Fibroblast of lung (primary cell): ENCODE measurements at places on chromosomes 1 and 21.
A peak's percentile ranks its signal among the peaks of the same experiment; 100 is the strongest.

- DNase-seq: no peak
Measured at GRCh38 chr1:231792634-231793033, 166.0 kb downstream of the DISC1 start.

DNA sequence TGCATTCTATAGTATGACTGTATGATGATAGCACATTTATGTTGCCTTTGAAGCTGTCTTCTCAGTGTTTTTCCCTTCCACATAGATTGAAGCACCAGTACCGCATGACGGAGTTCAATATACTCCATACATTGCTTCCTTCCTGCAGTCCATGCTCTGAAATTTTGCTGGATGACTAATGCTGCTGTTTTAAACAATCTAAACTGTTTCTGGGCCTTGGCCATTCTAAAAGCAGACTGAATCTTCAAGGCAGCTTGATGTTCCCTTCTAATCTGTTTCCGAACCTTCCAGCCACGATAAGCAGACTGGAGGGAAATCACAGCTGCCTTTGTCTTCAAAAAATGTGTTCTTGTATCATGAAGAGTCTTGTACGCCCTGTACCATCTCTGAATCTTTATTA, 36.2 kb upstream of the F13B start:
- peak; percentile 54 for DNase-seq

- no peak for DNase-seq
Measured at GRCh38 chr1:94315552-94316116, 78.2 kb upstream of the ARHGAP29 start.

DNA sequence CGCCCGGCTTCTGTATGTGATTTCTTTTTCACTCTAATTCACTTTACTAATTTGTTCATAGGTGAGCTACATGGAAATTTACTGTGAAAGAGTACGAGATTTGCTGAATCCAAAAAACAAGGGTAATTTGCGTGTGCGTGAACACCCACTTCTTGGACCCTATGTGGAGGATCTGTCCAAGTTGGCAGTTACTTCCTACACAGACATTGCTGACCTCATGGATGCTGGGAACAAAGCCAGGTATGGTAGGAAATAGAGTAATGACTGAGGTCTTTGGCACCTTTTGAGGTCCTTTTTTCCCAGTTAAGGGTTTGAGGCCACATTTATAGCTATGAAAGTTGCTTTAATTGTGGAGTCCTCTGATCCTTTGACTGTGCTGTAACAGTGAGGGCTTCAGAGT, 56.9 kb downstream of the KIF1B start:
- DNase-seq: peak; percentile 23

DNA sequence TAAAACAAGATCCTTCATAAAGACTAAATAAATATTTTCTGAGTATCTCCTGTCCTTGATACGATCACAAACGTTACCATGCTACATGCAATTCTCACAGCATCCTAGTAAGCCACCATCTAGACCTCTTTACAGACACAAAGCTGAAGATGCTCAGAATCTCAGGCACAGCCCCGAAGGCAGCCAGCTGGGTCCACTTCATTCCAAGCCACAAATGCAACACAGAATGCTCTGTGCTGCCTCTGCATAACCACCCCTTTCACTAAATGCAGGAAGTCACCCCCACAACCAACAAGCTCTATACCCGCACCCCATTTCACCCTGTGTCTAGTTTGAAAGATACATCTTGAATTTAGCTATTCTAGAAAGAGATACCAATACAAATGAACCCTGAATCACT, 12.9 kb downstream of the RCAN1 start:
- no peak for DNase-seq
